CD4-positive, CD25-positive, alpha-beta regulatory T cell (primary cell): ENCODE measurements at places on chromosomes 16 and 17.

- DNase-seq = no peak
- H3K27me3 ChIP-seq = no peaks in the 10 kb centered on the region
- no peaks in the 10 kb centered on the region for H3K4me1 ChIP-seq
- H3K36me3 ChIP-seq = no peaks in the 10 kb centered on the region
These were observed 68.1 kb downstream of the GAS7 start for GRCh38 chr17:10130263-10130662.

DNA sequence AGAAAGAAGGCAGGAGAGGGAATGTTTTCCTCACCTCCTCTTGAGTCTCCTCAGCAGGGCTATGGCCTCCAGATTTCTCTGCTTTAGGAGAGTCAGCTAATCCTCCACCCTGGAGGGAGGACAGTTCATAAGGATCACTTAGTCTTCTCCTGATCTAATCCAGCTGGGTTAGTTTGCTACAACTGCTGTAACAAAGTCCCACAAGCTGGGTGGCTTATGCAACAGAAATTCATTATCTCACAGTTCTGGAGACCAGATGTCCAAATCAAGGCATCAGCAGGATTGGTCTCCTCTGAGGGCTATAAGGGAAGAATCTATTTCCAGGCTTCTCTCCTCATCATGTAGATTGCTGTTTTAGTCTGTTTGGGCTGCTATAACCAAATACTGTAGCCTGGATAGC, 40.6 kb upstream of the XYLT1 start:
- no peak for DNase-seq
- no peak overlapping the region for H3K27ac ChIP-seq
- H3K4me1 ChIP-seq = no peaks in the 10 kb centered on the region
- H3K36me3 ChIP-seq = no peaks in the 10 kb centered on the region
- H3K27me3 ChIP-seq = no peaks in the 10 kb centered on the region

DNA sequence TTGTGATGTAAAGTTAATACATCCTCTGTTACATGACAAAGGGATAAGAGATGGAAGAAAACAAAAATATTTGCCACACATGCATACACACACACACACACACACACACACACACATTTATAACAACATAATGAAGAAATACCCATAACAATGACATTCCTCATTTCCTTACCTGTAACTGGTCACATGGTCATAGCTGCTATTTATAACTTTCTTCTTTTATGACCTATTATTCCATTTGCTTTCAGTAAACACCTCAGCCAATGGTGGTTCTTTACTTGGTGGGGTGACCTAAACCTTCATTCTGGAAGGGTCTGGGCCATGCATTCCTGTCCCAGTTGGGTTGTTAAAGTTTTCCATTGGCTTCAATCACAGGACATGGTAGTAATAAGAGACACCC, 5.3 kb downstream of the MT2A start:
- no peaks in the 10 kb centered on the region for H3K36me3 ChIP-seq
- peaks cover 4% of the 10 kb centered on the region for H3K27me3 ChIP-seq
- H3K4me3 ChIP-seq = no peak overlapping the region
- no peak overlapping the region for H3K27ac ChIP-seq
- DNase-seq = no peak

- no peaks in the 10 kb centered on the region for H3K27me3 ChIP-seq
- H3K4me1 ChIP-seq = peaks cover 11% of the 10 kb centered on the region
- no peak overlapping the region for H3K27ac ChIP-seq
These were observed 34.6 kb downstream of the ERN1 start for GRCh38 chr17:64095144-64095882.

- H3K4me3 ChIP-seq = no peak overlapping the region
- H3K4me1 ChIP-seq = peaks cover 34% of the 10 kb centered on the region
- no peak overlapping the region for H3K27ac ChIP-seq
- no peak for DNase-seq
These were observed 890 bp upstream of the CLDN7 start for GRCh38 chr17:7262935-7263800.

DNA sequence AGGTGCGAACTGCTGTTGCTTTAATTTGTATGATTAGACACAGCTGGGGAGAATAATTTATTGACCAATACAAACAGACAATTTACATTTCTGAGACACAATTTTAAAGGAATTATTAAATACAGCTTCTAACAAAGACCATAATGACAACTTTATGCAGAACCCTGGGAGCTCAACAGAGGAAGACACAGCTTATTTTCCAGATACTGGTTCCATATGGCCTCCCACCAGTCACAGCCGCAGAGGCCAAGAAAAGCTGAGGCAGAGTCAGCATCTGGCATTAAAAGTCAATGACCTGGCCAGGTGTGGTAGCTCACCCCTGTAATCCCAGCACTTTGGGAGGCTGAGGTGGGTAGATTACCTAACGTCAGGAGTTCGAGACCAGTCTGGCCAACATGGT, 66.1 kb upstream of the BCAR1 start:
- DNase-seq = no peak
- H3K27me3 ChIP-seq = no peaks in the 10 kb centered on the region
- no peak overlapping the region for H3K4me3 ChIP-seq
- H3K36me3 ChIP-seq = peaks cover 4% of the 10 kb centered on the region

GRCh38 chr16:84925092-84925772, 86.1 kb downstream of the ZDHHC7 start:
- no peaks in the 10 kb centered on the region for H3K27me3 ChIP-seq
- H3K36me3 ChIP-seq = no peaks in the 10 kb centered on the region
- no peaks in the 10 kb centered on the region for H3K4me1 ChIP-seq
- H3K27ac ChIP-seq = no peak overlapping the region
- DNase-seq = peak; percentile 39
- H3K4me3 ChIP-seq = no peak overlapping the region

- peaks cover 1% of the 10 kb centered on the region for H3K4me1 ChIP-seq
- H3K36me3 ChIP-seq = no peaks in the 10 kb centered on the region
- no peak overlapping the region for H3K4me3 ChIP-seq
- DNase-seq = peak; percentile 71
- H3K27me3 ChIP-seq = no peaks in the 10 kb centered on the region
These were observed 48.5 kb downstream of the RAI1 start for GRCh38 chr17:17729620-17730249.
